Chondrocyte (in vitro differentiated cells): ENCODE measurements at places on chromosomes 4 and X. TPM values are rescaled to one million over a fixed set of nuclear protein-coding genes. Genes with fewer than 3 reads are reported as not detected.

GRCh38 chrX:44816367-44816766, 27.5 kb upstream of the DUSP21 start:
- no peaks in the 10 kb centered on the region for H3K36me3 ChIP-seq
- no peaks in the 10 kb centered on the region for H3K4me1 ChIP-seq
- DNase-seq: no peak

DNA sequence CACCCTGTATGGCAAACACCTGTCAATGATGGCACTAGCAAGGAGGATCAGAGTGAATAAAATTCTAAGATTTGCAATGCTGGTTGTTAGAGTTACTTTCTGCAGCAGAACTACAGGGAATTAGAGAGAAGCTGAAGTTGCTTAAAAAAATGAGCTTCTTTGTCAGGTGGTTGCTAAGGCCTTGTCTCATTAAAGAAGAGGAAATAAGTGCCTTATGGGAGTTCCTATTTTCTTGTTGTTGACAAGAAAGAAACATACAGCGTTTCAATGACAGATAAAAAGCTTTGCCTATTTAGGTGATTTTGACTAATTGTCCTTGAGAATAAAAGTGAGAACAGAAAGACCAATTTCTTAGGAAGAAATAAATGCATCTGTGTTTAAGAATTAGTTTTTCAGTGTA, 106.0 kb upstream of the ARHGAP24 start:
- no peaks in the 10 kb centered on the region for H3K36me3 ChIP-seq
- peaks cover 47% of the 10 kb centered on the region for H3K27me3 ChIP-seq
- no peak overlapping the region for H3K27ac ChIP-seq
- H3K4me1 ChIP-seq: no peaks in the 10 kb centered on the region
- DNase-seq: no peak

- H3K4me1 ChIP-seq: no peaks in the 10 kb centered on the region
- H3K4me3 ChIP-seq: no peak overlapping the region
- no peaks in the 10 kb centered on the region for H3K36me3 ChIP-seq
- no peak for DNase-seq
These were observed 17.2 kb downstream of the ANXA10 start for GRCh38 chr4:168109527-168109926.

DNA sequence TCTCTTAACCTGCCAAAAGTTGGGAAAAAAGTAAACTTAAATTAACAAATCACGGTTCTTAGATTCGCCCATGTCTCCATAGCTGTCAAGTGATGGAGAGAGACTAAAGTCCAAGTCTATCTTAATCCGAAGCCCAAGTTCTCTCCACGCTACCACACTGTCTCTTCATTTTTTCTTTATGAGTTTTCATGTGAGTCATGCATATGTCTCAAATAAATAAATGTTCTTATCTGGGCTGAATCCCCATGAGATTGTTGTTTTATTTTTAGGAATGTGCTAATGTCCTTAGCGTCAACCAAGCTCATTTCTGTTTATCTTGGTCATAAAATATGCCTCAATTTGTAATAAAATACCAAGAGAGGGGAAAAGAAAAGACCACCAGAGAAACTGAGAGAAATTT, 169.3 kb downstream of the RCHY1 start:
- no peaks in the 10 kb centered on the region for H3K36me3 ChIP-seq
- peak overlapping the region; percentile 95 for H3K27ac ChIP-seq
- H3K27me3 ChIP-seq: no peaks in the 10 kb centered on the region
- H3K4me3 ChIP-seq: peak overlapping the region; percentile 13
- DNase-seq: no peak

DNA sequence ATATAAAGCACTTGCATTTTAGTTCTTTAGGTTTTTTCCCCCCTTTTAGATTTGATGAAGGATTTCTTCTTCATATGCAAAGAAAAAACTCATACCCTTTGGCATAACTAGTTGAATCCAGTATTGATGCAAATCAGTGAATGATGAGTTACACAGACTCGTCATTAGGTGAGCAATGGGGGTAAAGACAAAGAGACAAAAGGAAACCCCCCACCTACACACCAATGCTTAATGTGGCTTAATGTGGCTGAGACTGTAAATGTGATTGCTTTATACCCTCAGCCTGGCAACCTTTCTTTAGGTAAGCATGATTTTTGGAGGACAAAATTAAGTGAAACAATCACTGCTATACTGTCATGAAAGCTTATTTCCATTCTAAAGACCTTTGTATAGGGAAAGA, 39.5 kb downstream of the CD40LG start:
- H3K27ac ChIP-seq: no peak overlapping the region
- no peaks in the 10 kb centered on the region for H3K36me3 ChIP-seq
- H3K4me1 ChIP-seq: peaks cover 7% of the 10 kb centered on the region

GRCh38 chrX:2708021-2708420, 16.9 kb downstream of the CD99 start:
- peaks cover 73% of the 10 kb centered on the region for H3K4me1 ChIP-seq
- peaks cover 2% of the 10 kb centered on the region for H3K36me3 ChIP-seq
- H3K27me3 ChIP-seq: no peaks in the 10 kb centered on the region
- peak overlapping the region; percentile 89 for H3K27ac ChIP-seq
- no peak overlapping the region for H3K4me3 ChIP-seq

ARR3 gene
- not detected in 3 replicates for total RNA-seq

QRFPR gene
- total RNA-seq: not detected in 3 replicates

AMBN gene
- total RNA-seq: not detected in 3 replicates

SMIM31 gene
- total RNA-seq: not detected in 3 replicates

FAM53A gene
- 6.9 to 8.0 TPM (median 7.3 TPM) in 3 replicates for total RNA-seq
